NCI-H1930 (cell line): ENCODE measurements at places on chromosomes 2 and 18.

GRCh38 chr2:54560146-54560881, 104.2 kb downstream of the SPTBN1 start:
- DNase-seq, result no peak

DNA sequence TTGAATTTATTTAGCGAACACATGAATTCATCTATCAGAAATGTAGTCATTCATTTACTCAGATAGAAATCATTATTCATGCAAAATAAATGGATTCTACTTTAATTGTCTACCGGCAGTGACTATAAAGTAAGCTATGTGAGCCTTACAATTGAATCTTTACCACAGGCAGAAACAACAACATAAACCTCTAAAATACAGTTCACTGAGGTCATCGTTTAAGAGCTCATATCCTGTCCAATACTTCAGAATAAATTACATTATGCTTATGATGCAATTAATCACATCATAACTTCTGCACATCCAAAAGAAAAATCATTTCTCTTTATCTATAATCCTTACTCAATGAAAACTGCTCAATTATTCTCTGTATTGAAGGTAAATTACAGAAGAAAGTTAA, 244.7 kb downstream of the HNMT start:
- DNase-seq, result no peak

GRCh38 chr2:158731386-158731785, 63.7 kb upstream of the DAPL1 start:
- DNase-seq, result no peak

DNA sequence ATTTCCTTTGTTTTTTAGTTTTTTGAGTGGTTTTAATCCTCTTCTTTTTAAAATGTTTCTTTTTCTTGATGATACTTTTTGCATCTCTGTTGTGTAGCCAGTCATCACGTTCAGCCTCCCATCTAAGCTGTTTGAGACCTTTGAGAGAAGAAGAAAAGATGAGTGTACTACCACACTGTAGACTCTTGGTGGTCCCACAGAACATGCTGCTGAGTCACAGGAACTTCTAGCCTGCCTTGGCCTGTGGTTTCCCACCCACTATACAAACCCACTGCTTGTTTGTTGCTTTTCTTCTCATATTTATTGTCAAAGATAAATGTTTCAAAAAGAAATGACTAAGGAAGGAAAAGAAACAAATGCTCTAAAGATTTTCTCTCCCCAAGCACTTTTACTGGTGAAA, 5.5 kb downstream of the CEBPZOS start:
- DNase-seq, result no peak

DNA sequence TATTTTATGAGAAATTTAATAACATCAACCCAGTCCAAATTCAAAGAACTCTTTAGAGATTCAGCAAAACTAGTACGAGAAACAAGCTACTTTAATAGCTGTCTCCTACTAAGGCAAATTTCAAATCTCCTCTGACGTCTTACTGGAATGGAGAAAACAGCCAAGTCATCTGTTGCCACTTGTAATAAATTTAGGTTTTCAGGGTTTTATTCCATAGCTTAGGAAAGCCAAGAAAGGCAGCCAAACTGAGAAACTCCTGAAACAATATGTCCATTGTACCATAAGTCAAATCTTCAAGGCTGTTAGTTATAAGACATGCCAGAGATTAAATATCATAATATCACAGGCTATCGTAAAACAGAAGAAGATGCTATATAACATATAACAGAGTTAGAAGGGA, 524.6 kb upstream of the SETBP1 start:
- DNase-seq, result no peak

GRCh38 chr2:69601179-69601612, 42.3 kb downstream of the AAK1 start:
- no peak for DNase-seq

GRCh38 chr18:13428319-13428718, 209.8 kb downstream of the LDLRAD4 start:
- DNase-seq, result no peak

DNA sequence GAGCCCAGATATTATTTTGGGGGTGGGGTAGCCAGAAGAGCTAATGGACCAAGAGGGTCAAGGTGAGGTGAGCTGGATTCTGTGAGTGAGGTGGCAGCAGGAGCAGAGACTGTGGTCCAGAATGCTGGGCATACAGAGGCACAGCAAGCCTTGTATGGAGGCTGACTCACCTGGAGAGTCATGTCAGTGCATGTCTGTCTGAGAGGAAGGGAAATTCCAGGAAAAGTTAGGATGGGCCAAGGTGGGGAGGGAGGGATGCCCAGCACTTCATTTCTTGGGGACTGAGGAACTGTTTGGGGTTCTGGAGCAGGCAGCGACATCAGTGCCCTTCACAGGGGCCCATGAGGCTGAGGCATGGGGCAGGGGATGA, 21.1 kb downstream of the PER2 start:
- DNase-seq, result no peak

DNA sequence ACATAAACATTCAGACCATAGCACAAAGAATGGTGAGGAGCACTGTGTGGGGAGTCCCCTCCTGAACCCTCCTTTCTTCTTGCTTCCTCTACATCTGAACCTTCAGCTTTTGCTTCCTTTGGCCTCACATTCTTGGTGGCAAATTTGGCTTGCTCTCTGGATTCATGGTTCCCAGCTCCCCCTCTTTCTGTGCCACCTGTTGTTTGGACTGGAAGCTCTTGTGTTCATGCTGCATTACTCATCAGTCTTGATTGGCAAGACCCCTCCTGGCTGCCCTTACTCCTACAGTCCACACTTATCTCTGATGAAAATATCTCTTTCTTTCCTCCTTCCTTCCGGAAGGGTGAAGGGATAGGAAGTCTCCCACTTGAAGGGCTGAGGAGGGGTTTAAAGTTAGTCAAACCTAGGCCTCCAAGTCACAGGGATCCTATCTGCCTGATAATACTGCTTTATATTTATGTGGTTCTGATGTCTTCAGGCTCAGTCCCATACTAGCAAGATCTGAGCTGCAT, 70.0 kb downstream of the MYO3B start:
- DNase-seq, result no peak

- no peak for DNase-seq
These were observed 106.1 kb downstream of the DSEL start for GRCh38 chr18:67410075-67411070.

DNA sequence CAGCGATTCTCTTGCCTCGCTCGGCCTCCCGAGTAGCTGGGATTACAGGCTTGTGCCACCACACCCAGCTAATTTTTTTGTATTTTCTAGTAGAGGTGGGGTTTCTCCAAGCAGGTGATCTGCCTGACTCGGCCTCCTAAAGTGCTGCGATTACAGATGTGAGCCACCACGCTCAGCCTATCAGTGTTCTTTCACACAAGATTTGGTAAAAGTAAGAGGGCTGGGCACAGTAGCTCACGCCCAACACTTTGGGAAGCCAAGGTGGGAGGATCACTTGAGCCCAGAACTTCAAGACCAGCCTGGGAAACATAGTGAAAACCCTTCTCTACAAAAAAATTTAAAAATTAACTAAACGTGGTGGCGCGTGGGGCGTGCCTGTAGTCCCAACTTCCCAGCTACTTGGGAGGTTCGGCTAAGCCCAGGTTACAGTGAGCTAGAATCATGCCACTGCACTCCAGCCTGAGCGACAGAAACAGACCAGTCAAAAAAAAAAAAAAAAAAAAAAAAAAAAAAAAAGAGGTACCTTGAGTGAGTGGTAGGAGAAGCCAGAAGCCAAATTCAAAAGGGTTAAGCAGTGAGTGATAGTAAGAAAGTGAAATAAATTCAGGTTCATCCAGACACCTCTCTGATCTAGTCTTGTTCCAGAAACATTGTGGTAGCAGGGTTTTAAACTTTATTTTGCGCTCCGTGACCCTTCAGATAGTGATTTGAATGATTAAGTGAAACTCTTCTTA, 981 bp downstream of the MRPL53 start:
- DNase-seq, result no peak

DNA sequence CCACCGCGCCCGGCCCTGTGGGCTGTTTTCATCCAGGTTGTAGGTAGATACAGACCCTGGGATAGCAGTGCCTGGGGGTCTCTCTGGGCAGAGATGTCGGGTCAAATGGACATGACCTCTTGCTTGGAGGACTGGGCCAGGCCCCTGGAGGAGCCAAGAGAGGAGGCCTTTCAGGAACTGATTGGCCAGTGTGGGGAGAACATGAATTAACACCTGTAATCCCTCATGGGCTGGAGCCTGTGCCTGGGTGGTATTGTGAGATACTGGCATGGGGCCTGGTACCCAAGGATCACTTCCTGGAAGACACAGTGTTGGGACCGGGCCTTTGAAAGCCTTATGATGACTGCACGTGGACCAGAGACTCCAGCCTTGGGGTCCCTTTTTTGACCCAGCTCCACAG, 158.7 kb upstream of the SKOR2 start:
- no peak for DNase-seq
